Activated CD8-positive, alpha-beta memory T cell treated with anti-CD3 and anti-CD28 coated beads for 1 hour (primary cell): ENCODE measurements at places on chromosomes 2 and 18.

GRCh38 chr2:69518841-69519240, 81.6 kb upstream of the NFU1 start:
- no peak for DNase-seq

- no peak for DNase-seq
Measured at GRCh38 chr18:29838556-29838955, 1204.0 kb downstream of the DSC3 start.

- DNase-seq: no peak
Measured at GRCh38 chr2:3241971-3242746, 135.5 kb downstream of the EIPR1 start.

- DNase-seq: no peak
Measured at GRCh38 chr2:145351864-145352425, 832.0 kb upstream of the ZEB2 start.
